ENCODE measurements at places on chromosomes 16 and 17. TPM values are rescaled to one million over a fixed set of nuclear protein-coding genes. Genes with fewer than 3 reads are reported as not detected.

ERBB2 gene
- total RNA-seq: 3.1 TPM

OR3A3 gene
- not detected for total RNA-seq

KCNH6 gene
- not detected for total RNA-seq

RNF166 gene
- 49.7 TPM for total RNA-seq

STH gene
- total RNA-seq: not detected

NKD1 gene
- total RNA-seq: 1.7 TPM

KRT20 gene
- not detected for total RNA-seq

MT1F gene
- total RNA-seq: 4.2 TPM

OSGIN1 gene
- 0.72 TPM for total RNA-seq

ANKFN1 gene
- total RNA-seq: not detected

KRTAP1-1 gene
- not detected for total RNA-seq

PRR14 gene
- 86.7 TPM for total RNA-seq
